Calu3 (cell line): ENCODE measurements at places on chromosomes 1 and 21.

DNA sequence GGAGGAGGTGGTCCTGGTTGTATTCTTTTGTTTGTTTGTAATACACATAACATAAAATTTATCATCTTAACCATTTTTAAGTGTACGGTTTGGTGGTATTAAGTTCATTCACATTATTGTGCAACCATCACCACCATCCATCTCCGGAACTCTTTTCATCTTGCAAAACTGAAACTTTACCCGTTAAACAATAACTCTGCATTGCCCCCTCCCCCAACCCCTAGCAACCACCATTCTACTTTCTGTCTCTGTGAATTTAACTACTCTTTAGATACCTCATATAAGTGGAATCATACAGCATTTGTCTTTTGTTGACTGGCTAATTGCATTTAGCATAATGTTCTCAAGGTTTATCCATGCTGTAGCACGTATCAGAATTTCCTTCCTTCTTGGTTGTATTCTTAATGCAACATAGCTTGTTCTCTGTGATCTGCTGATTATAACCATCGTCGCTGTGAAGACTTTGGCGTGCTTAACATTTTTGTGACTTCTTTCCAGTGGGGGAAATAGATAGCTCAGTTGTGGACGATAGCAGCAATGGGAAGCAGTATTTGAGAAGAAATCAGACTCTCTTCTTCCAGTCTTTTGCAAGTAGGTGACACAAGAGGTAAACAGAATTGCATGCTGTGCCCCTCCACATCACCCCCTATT lies 117.5 kb upstream of the HOOK1 start:
- H3K4me3 ChIP-seq, result peak overlapping the region; percentile 10
- H3K36me3 ChIP-seq, result no peaks in the 10 kb centered on the region
- no peaks in the 10 kb centered on the region for H3K27me3 ChIP-seq

GRCh38 chr21:45076245-45076711 lies 1.9 kb downstream of the ADARB1 start:
- H3K4me1 ChIP-seq, result no peaks in the 10 kb centered on the region
- H3K27me3 ChIP-seq, result peaks cover 40% of the 10 kb centered on the region
- no peak for DNase-seq
- H3K4me3 ChIP-seq, result peak overlapping the region; percentile 48
- H3K36me3 ChIP-seq, result peaks cover 7% of the 10 kb centered on the region

GRCh38 chr1:44460107-44460882 lies 55.2 kb downstream of the RNF220 start:
- peaks cover 74% of the 10 kb centered on the region for H3K27me3 ChIP-seq
- no peaks in the 10 kb centered on the region for H3K4me1 ChIP-seq
- H3K27ac ChIP-seq, result no peak overlapping the region
- H3K4me3 ChIP-seq, result no peak overlapping the region
- no peak for DNase-seq

- peaks cover 27% of the 10 kb centered on the region for H3K4me1 ChIP-seq
- no peak for DNase-seq
- peak overlapping the region; percentile 55 for H3K27ac ChIP-seq
- no peaks in the 10 kb centered on the region for H3K27me3 ChIP-seq
- no peaks in the 10 kb centered on the region for H3K36me3 ChIP-seq
- no peak overlapping the region for H3K4me3 ChIP-seq
Measured at GRCh38 chr1:56227886-56228285, 351.5 kb downstream of the PLPP3 start.
